ENCODE measurements at places on chromosomes 11 and 22.

GRCh38 chr11:36684840-36685801, 87.1 kb upstream of the RAG2 start:
- no peak for DNase-seq

DNA sequence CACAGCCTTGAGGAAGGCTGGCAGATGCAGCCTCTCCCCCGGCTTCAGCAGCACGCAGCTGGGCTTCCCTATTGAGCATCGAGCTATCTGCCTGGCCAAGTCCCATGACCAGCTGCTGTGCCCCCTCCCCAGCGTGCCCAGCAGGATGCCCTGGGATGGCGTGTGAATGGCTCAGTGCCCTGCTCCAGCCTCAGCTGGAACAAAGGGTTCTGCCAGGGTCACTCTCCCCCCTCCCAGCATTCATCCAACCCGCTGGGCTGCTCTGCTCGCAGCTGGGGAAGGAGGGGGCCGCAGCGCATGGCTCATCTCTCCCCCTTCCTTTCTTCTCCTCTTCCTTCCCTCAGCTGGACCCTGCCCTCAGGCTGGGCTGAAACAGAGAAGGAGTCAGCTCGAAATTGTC, 14.5 kb downstream of the LRP4 start:
- no peak for DNase-seq

DNA sequence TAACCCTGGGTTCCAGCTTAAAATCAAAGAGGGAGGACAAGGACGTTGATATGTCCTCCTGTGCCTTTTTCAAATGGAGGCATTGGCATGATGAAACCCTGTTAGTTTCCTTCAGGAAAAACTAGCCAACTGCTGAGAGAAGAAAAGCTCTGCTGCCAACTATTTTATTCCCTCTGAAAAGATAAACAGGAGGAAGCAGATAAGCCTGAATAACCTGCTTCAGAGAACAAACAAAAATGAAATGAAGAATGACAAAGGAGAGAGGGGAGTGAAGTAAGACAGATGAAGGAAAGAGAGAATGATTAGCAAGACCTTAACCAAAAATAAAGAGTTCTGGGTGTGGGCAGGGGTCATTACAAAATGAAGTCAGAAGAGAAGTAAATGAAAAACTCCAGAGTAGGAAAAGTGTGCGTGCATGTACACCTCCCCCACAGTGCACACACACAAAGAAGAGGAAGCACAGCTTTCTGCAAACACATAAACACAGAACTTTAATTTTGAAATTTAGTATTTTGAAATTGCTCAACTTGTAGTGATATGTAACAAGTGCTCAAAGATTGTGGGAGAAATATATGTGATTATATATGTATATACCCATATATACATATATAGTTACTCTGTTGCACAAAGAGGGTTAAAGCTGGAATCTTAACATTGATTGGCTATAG, 332.2 kb downstream of the LUZP2 start:
- DNase-seq = no peak

- DNase-seq = no peak
Observed at GRCh38 chr11:66072518-66072917, 2.4 kb downstream of the PACS1 start.

DNA sequence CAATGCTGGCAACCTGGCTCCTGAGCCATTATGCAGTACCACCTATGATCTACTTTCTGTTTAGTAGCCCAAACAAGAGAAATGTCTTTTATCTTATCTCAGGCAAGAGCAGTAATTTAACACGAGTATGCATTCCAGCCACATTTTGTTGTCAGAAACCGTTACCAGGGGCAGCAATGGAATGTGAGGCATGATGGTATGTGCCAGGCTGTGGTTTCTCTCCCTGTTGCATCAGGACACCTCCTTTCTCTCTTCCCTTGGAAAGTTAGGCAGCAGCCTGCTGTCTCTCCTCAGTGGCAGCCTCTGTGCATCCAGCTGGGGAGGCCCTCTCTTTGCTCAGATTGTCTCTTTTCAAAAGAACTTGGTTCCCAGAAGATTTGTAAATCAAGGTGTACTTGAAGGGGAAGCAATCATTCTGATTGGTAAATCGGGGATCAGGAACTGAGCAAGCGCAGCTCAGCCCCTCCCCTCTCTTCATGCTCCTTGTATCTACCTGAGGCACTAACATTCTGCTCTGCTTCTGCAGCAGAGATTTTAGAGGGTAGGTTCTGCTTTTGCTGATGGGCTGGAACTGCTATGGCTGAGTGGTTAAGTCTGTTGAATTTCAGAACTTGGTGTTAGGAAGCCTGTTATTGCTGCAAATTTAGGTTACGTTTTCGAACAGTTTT, 229.2 kb downstream of the ADAMTS15 start:
- peak; percentile 88 for DNase-seq

DNA sequence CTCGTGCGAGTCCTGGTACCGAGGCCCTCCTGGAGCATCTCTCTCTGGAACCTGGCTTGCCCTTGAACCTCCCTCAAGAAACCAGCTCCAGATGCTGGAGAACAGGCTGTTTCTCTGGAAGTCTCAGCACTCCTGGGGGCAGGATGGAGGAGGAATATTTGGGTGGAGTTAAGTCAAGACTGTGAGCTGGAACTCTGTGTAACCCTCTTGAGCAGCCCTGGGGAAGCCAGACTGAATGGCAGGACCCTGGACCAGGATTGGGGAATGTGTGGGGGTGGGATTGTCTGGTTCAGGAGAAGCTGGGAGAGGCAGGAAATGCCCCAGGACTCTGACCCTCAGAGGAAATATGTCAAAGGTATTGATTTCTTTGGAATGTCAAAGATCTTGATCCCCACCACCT, 7.7 kb downstream of the CREB3L1 start:
- no peak for DNase-seq

- DNase-seq = no peak
Observed at GRCh38 chr22:30909306-30909705, 59.3 kb downstream of the MORC2 start.

GRCh38 chr11:130137999-130138398, 21.6 kb upstream of the ST14 start:
- no peak for DNase-seq

DNA sequence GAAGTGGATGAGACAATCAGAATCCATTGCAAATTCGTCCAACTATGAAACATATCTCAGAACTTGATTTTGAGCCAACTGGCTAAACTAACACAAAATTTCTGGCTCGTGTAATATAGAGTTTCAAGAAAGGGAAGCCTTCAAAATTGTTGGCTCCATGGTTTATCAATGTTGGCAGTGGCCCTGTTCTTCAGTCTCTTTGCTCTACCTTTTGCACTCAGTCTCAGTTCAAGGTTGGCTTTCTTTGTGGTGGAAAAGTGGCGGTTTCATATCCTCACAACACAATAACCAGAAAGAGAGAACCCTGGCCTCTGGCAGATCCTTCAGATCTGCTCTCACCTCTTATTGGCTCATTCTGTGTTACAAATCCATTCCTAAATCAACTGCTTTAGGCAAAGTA, 473.8 kb upstream of the API5 start:
- no peak for DNase-seq

- no peak for DNase-seq
Observed at GRCh38 chr11:58980159-58980843, 41.0 kb downstream of the GLYATL1 start.

DNA sequence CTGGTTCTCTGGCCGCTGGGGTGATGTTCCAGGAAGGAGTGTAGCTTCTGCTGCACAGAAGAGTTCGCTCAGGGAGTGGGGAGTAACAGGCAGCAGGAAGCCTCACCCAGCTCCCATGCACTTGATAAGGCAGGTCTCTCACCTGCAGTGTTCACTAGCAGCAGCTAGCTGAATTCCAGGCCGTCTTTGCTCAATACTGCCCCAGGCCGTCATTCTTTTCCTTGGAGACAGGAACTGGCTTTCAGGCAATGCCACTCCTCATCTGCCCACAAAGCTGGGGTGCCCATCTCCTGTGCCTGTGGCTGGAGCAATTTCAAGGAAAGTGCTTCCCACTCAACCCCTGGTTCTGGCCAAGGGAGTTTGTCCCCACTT, 66.1 kb downstream of the ARHGAP42 start:
- no peak for DNase-seq

GRCh38 chr11:123386796-123387510, 43.1 kb upstream of the GRAMD1B start:
- no peak for DNase-seq

DNA sequence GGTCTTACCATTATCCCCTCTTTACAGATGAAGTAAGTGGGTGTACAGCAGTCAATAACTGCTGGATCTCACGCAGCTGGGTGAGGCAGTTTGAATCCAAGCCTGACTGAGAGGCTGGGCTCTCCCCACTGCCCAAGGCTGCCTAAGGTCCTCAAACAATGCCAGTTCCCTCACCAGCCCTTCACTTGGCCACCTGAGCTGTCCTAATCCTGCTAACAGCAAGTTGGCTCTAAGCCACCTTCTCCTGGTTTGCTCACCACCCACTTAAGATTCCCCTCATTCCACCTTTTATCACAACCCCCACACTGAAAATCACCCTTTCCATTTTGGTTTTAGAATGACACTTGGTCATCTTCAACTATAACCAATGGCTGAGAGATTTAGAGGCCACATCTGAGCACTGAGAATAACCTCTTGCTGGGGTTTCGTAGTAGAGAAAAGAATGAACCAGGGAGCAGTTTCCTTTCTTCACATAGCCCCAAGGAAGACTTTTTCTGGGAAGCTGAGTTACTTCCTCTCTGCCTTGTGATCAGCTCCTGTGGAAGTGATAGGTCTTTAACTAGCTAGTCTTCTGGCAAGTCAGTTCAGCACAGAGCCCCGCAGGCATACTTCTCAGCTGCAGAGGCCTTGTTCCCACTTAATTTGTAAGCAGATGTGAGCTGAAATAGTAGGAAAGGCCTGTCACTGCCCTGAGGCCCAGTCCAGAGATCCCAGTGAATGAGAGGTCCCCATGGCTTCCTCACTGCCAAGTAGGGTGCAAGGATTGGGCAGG, 57.8 kb upstream of the TTC12 start:
- no peak for DNase-seq

DNA sequence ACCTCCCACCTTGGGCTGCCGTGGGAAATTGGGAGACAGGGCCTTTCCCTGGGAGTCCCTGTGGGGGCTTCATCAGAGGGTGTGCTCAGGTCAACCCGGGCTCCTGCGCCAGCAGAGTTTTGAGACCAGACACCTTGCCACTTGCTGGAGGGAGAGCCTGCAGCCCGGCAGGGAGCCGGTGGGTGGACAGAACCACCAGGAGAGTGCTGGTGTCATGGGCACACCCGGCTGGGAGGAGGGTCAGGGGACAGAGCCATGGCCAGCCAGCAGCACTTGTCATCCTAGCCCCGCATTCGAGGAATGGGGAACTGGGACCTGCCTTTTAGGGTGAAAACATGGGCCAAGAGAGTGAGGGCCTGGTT, 209.3 kb downstream of the TBC1D22A start:
- DNase-seq = no peak

DNA sequence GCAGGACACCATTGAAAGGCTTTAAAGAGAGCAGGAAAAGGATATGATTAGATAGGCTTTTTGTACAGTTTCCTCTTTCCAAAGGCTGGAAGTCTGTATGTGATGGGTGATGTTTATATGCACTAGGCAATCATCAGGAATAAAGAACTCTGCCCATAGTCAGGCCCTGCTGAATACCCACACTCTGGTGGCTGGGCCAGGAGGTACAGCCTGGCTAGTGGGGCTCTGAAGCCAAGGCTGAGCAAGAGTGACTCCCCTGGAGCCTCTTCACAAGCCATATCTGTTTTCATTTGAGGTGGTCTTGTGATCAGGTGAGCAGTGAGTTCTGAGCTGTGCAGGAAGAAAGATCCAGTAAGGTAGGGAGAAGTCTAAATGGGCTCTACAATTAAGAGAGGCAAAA, 539.9 kb upstream of the CCDC90B start:
- no peak for DNase-seq

DNA sequence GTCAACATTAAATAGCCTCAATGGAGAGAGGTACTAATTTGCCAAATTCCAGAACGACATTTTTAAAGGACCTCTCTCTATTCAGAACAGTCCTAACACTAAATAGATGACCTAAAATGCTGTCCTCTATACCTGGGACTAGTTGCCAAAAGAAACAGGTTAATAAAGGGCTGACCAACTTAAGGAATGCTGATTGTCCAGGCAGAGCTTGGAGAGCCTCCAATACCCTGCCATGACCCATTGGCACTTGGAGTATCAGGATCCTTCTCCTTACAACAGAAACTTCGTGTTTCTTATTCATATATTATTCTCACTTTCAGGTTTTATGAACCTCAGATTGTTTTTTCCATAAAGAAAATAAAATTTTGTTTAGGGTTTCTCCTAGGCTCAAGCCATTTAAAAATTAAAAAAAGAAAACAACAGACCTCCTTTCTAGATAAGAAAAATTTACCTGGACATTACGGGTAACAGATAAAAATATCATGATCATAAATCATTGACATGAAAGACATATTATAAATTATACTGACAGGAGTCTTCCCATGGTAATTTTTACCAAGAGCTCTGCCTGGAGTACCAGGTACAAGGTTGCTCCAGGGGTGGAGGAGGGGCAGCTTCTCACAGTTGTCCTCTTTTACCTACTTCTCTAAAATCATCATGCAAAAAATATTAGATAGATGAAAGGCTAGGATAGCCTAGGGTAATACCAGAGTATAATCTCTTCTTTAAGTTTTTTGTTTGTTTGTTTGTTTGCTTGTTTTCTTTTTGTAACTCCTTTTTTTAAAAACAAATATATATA, 2.0 kb downstream of the LRRC4C start:
- no peak for DNase-seq

- DNase-seq = peak; percentile 70
Observed at GRCh38 chr11:92453055-92453454, 228.4 kb downstream of the FAT3 start.

- no peak for DNase-seq
Observed at GRCh38 chr11:104661901-104662300, 236.4 kb downstream of the CASP12 start.

DNA sequence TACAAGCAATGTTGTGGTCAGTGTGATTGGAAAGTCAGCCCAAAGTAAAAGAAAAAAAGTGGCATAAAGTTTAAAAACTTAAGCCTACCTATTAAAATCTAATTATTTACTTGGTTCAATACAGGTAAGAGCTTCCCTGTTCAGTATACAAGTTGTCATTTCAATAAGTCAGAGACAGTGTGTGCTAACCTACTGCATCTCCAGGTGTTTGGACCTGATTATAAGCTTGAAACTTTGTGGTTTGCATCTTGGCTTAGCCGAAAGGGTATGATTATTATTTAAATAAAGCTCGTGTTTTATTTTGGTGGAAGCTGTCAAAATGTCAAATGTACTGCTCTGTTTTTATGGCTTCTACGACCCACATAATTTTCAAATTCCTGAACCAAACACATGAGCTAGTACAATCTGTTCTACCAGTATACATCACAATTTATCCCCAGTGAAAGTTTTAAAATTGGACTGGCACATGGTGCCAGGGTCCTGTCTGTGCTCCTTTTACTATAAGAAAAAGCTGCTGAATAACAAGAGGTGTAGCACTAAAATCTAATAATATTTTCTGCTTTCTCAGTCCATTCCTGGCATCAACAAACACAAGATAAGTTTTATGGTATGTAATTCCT, 103.9 kb upstream of the ANO3 start:
- DNase-seq = no peak

DNA sequence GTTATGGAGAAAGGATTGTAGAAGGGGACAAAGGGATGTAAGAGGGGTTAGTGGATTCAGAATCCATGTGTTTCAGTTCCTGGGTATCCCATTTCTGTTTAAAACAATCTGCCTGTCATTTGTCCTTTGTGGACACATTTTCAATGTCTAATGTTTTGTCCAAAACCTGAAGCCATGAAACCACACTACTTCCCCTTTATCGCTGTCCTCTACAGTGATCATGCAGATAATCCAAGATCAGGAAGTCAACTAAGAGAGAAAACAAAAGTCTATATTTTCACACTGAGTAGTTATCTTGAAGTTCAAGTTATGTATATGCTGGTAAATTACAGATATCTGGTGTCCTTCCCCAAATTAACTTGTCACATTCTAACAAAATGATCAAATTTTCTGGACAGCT, 457.0 kb downstream of the NTM start:
- no peak for DNase-seq

- no peak for DNase-seq
Observed at GRCh38 chr22:36787204-36787988, 11.5 kb upstream of the IFT27 start.

Measured in A172 (cell line).